ENCODE measurements at places on chromosomes 5 and 9. TPM values are rescaled to one million over a fixed set of nuclear protein-coding genes. Genes with fewer than 3 reads are reported as not detected.
A peak's percentile ranks its signal among the peaks of the same experiment; 100 is the strongest.

Gene SARDH
- total RNA-seq, result 10.5 TPM

Gene DNAJB5
- 3.0 TPM for total RNA-seq

Gene PCDHGA2
- 0.27 TPM for total RNA-seq

Gene SLIT3
- under 0.01 TPM for total RNA-seq

Gene FOXD4L6
- total RNA-seq, result under 0.01 TPM

Gene CARD9
- 23.4 TPM for total RNA-seq

DNA sequence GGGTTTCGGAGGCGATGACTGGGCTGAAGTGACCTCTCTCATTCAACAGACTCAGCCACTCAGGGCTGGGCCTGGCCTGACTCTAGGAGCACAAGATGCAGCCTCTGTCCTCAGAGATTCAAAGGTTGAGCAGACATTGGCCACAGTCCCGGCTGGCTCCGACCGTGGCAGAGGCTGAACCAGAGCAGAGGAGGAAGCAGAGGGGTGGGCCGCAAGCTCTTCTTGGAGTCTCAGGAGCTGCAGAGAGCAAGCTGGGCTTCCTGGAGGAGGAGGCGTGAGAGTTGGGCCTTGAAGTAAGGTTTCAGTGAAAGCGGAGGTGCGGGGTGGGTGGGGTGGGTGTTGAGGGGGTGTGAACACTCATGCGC, 37.6 kb downstream of the ALG2 start:
- no peak for DNase-seq

GRCh38 chr5:72394688-72395087, 74.5 kb downstream of the PTCD2 start:
- DNase-seq, result peak; percentile 43

GRCh38 chr5:173315495-173316338, 12.5 kb downstream of the STC2 start:
- DNase-seq, result no peak

DNA sequence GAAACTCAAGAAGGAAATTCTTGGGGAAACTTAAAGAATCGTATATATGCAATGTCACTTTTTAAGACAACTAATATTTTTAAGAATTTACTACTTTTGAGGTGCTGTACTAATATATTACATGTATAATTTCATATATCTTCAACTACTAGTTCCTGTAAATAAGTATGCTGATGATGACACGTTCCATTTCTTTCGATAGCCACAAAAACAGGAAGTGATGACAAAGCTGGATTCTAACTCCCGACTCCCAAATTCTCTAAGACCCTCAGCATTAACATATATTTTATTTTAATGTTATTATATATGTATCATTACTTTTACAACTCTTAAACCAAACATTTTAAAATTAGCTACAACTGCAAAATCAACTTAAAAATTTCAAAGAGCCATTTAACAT, 74.8 kb downstream of the STK32A start:
- no peak for DNase-seq

DNA sequence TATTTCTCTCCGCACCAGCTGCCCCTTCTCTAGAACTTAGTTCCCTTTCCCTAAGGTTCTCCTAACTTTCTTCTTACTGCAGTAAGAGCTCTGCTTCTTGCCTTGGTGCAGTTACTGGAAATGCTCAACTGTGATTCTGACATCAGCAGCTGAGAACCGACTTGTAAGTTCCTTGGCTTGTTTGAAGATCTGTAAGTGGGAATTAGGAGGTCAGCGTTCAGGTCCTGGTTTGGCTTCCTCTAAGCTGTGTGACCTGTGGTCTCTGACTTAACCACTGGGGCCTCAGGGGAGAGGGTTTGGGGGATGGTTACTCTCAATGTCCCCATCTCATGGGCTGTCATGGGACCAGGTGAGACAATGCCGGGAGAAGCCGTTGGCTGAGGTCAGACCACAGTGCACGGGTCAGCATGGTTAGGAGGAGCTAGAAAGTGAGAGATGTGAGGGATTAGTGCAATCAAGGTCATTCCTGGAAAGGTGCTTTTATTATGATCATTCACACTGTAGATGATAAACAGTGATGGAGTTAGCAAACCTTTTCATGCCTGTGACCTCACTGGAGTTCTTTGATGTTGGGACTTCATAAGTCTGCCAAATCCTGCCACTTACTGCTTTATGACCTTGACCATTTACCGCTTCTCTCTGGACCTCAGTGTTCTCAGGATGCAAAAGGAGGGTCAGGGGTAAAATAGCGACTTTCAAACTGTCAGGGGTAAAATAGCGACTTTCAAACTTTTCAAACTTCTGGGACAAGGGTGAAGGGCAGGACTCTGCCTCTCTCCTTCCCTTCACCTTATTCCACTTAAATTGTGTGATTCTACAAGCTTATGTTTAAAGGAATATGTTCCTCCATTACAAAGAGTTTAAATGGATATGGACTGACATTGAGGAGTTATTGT, 7.3 kb downstream of the PAPPA start:
- DNase-seq, result no peak

DNA sequence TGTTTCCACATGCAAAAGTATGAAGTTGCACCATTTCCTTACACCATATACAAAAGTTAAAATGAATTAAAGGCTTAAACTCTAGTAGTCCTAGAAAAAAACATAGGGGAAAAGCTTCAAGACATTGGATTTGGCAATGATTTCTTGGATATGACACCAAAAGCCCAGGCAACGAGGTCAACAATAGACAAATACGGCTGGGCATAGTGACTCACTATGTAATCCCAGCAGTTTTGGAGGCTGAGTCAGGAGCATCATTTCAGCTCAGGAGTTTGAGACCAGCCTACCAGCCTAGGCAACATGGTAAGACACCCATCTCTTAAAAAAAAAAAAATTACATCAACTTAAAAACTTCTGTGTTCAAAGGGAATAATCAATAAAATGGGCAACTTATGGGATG, 30.9 kb upstream of the SREK1 start:
- DNase-seq, result no peak

DNA sequence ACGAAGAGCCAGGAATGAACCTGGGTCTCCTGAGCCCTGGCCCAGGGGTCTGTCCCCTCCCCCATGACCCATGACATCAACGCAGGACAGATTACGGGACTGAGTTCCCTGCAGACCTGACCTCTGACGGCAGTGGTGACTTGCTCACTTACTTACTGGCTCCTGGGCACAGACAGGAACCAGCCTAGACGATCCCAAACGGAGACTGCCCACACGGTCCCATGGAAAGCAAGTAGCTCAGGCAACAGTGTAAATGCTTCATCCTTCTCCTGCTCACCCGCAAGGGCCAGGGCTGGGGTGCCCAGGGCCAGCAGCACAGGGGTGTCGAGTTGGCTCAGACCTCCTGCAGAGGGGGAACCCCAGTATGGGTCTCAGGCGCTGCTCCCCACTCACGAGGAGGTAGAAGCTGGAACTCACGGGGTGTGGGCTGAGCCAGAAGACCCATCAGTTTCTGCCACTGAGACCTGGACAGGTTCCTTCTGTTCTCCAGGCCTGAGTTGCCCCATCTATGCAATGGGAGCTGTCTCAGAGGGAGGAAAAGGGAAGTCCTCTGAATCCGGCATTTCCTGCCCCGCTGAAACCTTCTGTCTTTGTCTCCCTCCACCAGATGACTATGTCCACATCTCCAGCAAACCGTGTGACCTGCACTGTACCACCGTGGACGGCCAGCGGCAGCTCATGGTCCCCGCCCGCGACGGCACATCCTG, 5.6 kb downstream of the ADAMTSL2 start:
- DNase-seq, result no peak

- DNase-seq, result no peak
These were observed 30.6 kb downstream of the C9orf85 start for GRCh38 chr9:71941998-71942567.

DNA sequence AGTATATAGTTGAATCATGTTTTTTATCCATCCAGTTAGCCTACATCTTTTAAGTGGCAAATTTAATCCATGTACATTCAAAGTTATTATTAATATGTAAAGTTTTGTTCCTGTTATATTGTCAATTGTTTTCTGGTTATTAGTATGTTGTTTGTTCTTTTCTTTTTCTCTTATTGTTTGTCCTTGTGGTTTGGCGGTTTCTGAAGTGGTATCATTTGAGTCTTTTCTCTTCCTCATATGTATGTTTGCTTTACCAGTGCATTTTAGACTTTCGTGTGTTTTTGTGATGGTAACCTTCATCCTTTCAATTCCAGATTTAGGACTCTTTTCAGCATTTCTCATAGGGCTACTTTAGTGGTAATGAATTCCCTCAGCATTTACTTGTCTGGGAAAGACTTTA, 130.4 kb upstream of the RFX3 start:
- no peak for DNase-seq
